ENCODE measurements at places on chromosomes 3 and 15.

DNA sequence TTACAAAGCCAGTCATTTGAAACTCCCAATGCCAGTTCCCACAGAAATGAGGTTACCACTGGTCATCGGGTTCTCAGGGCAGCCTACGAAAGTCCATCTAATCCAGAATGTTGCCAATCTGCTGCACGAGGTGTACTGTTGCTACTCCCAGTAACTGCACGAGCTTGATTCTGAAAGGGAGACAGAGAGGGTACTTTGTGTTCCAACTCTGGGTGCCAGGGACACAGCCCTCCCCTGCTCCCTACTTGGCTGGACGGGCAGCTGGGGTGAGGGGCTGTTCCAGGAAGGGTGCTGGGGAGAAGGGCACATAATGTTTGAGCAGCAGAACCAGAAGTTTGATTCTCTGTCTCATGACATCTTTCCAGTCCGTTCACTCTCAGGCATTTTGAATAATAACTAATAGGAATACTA, 27.1 kb upstream of the OSBPL11 start:
- DNase-seq = no peak

- DNase-seq = no peak
These were observed 234.8 kb downstream of the CHST2 start for GRCh38 chr3:143354342-143354741.

DNA sequence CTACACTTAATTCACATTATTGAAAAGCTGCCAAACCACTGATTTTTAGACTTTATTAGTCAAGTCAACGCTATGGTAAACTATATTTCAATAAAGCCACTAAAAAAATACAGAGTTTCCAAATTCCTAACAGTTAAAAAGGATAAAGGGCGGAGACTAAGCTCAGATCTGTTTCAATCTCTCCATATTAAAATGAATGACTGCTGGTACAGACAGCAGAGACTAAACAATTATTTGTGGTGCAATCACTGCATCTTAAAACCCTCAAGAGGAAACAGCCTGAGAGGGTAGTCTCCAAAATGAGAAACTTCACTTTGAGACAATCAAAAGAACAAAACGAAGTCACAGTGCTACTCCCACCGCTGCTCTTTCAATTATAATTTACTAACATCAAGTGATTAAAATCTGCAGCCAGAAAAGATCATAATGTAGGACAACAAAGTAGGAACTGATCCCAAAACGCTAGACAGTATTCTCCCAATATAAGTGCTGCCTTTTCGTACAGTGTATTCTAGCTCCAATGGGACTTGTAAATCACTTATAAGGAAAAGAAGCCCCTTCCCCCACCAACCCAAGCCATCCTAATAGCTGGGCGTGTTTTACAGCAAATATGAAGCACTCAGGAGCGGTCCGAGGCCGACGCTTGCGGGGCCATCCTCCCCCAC, 1.2 kb downstream of the UBP1 start:
- no peak for DNase-seq

GRCh38 chr15:67741308-67741707, 84.0 kb upstream of the SKOR1 start:
- no peak for DNase-seq

DNA sequence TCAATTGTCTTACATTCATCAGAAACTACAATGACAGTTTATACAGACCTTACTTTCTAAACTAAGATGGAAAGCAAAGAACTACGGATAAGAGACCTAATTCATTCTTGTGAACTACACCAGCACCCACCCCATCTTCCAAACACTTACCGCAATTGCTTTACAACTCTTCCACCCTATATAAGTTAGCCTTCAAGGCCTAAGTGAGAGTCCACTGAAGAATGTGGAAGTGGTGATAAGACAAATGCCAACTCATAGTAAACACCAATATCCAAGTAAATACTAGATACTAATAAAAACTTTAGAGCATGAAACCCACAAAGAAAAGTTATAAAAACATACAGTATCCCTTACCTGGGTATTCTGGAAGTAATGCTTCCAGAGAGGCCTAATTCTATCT, 13.6 kb downstream of the ARF4 start:
- DNase-seq = no peak

DNA sequence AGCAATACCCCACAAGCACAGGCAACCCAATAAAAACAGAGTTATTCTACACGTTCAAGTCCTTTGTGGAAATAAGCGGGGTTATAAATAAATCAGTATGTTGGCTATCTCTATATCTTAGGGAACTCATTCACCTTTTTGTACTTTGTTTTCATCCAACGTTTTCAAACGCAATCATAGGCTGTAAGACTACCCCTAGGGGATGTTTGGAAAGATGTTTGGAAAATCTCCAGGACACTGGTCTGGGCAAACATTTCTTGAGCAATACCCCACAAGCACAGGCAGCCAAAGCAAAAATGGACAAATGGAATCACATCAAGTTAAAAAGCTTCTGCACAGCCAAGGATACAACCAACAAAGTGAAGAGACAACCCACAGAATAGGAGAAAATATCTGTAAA, 70.1 kb downstream of the CLDN11 start:
- no peak for DNase-seq

DNA sequence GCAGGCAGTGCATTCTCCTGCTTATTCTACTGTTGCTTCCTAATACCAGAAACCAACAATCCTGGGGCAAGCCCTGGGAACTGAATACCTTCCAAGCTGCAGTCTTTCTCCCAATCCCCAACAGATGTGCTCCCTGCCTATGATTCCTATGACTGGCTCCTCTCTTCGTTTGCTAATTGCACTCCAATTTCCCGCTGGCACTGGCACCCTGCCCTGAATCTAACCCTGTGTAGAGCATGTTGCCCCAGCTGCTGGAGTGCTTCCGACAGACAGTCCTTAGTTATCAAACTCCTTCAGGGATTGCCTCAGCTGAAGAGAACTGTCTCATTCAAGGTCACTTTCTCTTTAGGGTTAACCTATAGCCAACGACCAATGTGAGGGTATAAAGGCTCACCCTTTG, 214.1 kb downstream of the NECTIN3 start:
- DNase-seq = no peak

- DNase-seq = no peak
These were observed 90.3 kb upstream of the FAM174B start for GRCh38 chr15:92745845-92746271.

GRCh38 chr3:56851966-56852884, 50.5 kb upstream of the ARHGEF3 start:
- no peak for DNase-seq

DNA sequence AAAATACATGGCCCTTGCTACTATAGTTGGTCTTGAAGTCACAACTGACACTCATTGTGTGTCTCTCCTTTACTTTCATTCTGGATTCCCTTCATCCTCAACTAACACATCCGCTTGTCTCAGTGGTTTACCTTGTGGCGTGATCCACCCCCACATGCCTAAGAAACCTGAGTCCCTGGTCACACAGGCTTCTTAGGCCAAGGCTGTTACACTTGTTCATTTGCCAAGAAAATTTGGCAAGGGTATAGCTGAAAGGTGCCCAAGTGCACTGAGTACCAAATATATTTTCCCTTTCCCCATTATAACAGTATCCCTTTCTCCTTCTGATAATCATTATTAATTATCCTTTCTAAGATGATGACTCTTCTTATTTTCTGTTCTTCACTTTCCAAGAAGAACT, 207.6 kb upstream of the STAC start:
- DNase-seq = no peak

- DNase-seq = no peak
These were observed 168.2 kb upstream of the RARB start for GRCh38 chr3:25259871-25260270.

GRCh38 chr3:173301647-173302046, 95.9 kb upstream of the NLGN1 start:
- no peak for DNase-seq

GRCh38 chr3:43499256-43499655, 122.6 kb downstream of the ANO10 start:
- DNase-seq = no peak

DNA sequence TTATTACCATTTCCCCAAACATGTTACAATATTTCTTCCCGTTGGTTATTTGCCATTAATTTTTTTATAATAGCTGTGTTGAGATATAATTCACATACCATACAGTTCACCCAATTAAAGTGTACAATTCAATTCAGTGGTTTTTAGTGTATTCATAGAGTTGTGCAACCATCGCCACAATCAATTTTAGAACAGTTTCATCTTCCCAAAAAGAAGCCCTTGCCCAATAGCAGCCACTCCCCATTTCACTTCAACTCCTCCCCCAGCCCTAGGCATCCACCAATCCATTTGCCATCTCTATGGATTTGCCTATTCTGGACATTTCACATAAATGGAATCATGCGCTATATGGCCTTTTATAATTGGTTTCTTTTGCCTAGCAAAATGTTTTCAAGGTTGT, 225.1 kb downstream of the EPHB1 start:
- DNase-seq = no peak

DNA sequence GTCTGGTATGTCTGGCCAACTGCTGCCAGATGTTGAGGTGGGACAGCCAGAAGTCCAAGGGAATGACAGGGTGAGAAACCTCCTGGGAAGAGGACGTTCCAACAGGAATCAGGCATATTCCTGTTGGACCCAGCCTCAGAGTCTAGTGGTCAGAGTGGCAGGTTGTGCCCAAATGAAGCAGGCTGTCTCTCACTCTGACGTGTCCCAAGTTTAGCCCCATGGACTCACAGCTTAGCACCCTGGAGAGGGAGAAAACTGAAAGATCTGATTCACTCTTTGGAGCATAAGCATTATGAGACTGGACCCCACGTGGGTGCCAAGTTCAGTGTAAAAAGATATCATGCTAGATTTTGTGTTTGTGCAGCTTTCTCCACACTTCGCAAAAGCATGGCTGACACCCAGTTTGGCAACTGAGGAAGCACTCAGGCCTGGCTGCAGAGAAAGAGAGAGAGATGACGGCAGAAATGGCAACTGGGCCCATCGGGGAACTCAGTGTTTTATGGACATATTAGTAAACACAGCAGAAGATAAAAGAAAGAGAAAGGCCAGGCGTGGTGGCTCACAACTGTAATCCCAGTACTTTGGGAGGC, 88.2 kb upstream of the LMCD1 start:
- no peak for DNase-seq

DNA sequence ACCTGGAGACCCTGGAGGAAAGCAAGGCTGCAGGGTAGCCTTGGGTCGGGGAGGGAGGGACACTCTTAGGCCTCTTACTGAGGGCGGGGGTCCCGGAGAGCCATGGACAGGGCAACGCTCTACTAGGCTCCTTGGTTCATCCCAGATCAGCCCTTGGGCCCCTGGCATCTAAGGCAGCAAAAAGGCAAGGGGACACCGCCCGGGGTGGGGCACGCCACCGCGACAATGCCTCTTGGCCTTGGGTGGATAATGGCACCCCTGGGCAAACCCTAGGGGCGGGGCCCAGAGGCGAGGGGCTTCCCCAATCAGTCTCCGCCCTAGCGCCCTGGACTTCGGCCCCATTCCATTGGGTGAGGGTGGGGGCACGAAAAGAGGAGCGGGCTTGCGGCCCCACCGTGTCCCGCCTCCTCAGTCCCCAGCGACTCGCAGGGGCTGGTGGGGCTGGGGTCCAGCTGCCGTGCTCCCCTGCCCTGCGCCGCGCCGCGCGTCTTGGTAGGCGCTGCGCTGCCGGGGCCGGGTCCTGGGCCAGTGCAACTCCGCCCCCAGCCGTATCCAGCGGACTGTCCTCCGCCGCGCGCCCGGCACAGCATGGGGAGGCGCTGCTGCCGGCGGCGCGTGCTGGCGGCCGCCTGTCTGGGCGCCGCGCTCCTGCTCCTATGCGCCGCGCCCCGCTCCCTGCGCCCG, at the start of gene CHST13:
Gene CHST13 (plus strand): TSS at position 411 of the 684 bp plus-strand sequence. CDS start 178 bp downstream, at position 589.
- no peak for DNase-seq

- no peak for DNase-seq
These were observed 7.8 kb upstream of the TM2D3 start for GRCh38 chr15:101660005-101660404.

DNA sequence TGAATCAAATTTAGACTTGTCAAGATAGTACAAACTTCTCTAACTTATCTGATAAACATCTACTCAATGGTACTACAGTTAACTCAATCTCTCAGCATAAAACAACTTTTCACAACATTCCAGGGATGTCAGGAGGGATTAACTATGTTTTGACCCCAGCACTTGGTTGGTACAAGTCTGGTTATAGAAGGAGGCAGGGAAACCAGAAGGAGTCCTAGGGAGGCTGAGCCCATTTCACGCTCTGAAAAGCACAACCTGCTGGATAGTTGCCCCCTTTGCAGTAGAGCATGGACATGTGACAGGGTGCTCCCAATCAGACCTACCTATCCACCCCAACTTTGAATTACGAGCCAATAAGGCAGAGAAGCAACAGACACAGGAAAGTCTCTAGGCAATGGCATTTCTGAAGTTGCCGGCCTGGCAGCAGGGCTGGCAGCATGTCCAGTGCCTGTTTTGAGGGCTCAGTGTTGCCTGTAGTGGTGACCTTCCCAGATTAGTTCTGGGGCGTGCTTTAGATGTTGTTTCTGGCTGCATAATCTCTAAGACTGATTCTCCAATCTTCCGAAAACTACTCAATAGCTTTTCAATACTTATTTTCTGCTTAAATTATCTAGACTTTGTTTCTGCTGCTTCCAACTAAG, 8.2 kb downstream of the ANKUB1 start:
- DNase-seq = no peak

DNA sequence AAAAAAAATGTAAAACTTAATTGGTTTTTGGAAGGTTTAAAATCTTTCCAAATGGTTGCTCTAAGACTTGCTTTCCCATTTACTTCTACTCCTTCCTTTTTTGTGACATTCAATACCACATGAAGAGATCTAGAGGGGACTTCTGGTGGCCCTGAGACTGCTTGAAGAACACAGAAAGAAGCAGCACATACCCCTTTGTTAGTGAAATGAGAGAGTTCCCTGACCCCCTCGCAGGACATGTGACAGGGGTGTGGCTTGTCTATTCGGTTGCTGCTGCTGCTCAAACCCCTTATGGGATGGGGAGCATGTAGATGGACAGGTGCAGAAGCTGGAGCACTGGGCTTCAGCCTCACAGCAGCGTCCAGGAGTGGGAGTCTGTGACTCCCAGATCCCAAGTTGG, 71.0 kb downstream of the ZMAT3 start:
- DNase-seq = no peak

- no peak for DNase-seq
These were observed 11.6 kb upstream of the VGLL4 start for GRCh38 chr3:11655196-11655928.

- DNase-seq = no peak
These were observed 17.5 kb downstream of the STAC start for GRCh38 chr3:36397841-36398240.

DNA sequence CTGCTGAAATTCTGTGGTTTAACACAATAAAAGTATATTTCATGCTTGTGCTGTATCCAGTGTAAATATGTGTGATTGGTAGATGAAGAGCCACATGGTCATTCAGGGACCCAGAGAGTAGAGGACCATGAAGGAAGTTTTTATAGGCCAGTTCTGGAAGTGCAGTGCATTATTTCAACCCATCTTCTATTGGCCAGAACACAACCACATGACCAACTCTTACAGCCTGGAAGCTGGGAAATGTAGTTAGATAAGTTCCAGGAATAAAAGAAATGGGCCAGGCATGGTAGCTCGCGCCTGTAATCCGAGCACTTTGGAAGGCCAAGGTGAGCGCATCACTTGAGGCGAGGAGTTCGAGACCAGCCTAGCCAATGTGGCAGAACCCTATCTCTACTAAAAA, 21.4 kb upstream of the PRTG start:
- no peak for DNase-seq
